ENCODE measurements at places on chromosomes 2 and 18.

DNA sequence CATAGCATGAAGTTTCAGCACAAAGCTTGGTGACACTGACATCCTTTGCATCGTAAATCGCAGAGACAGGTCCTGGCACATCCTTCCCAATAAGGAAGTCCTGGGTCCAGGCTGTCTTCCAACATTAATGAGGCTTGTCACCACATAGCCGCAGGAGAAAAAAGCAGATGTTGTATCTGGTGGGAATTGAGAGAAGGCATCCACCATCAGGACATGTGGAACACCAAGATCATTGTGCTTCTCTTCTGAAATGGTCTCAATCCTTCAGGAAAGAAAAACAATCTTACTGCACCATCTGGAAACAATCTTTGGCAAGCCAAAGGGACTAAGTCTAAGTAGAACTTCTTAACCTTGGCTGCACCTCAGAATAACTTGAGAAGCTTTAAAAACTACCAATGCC lies 119.0 kb upstream of the ARHGAP28 start:
- DNase-seq: no peak

- DNase-seq: no peak
Measured at GRCh38 chr18:21833604-21834298, 93.2 kb downstream of the MIB1 start.

- DNase-seq: no peak
Measured at GRCh38 chr2:226875438-226876225, 39.8 kb downstream of the RHBDD1 start.

- DNase-seq: no peak
Measured at GRCh38 chr18:68937029-68937599, 139.2 kb downstream of the CCDC102B start.

DNA sequence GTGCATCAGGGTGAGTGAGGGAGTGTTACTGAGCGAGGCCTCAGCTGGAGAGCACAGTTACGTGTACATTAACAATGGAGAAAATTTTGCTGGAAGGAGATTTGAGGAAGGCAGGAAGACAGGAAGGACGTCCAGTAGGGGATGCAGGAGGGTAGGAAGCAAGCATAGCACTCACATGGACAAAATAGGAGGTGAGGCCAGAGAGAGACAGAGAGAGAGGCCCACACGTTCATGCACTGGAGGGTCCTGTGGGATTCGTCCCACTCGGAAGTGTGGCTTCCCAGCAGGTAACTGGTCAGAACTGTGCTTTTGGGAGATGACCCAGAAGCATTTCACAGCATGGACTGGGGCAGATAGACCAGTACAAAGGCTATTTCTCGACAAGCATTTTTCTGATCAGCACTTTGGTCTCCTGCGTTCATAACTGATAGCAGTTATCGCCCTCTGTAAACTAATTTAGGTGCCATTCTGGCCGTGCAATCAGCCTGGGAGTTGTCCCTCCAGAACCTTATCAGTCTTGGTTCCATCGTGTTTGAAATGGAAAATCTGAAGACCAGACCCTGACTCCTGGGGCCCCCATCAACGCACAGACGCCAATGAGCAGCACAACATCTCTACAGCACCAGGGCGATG lies 5.7 kb downstream of the LCT start:
- DNase-seq: no peak

- DNase-seq: peak; percentile 42
Measured at GRCh38 chr2:234689911-234690379, 193.1 kb upstream of the ARL4C start.

DNA sequence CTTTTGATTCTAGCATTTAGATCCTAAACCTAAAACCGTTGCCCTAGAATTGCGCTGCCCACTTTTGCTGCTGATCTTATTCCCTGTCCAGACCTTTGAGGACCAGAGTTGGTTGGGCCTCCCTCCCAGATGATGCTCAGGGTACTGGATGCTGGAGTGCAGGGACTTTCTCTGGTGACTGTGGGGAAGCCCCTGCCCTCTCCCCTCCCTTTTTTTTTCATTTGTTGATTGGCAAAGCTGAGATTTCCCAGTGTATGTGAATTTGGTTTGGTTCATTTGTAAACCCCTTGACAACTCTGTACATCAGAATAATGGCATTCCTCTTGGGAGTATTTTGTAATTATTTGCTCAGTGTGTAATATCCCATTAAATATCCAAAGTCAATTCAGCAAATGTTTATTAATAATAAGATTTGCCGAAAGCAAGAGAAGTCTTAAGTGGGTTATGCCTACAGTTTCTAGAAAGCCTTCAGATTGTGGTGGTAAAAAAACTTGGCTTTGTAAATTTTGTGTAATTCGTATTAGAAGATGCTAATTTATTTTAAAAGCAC lies 28.3 kb downstream of the RAB31 start:
- DNase-seq: no peak

DNA sequence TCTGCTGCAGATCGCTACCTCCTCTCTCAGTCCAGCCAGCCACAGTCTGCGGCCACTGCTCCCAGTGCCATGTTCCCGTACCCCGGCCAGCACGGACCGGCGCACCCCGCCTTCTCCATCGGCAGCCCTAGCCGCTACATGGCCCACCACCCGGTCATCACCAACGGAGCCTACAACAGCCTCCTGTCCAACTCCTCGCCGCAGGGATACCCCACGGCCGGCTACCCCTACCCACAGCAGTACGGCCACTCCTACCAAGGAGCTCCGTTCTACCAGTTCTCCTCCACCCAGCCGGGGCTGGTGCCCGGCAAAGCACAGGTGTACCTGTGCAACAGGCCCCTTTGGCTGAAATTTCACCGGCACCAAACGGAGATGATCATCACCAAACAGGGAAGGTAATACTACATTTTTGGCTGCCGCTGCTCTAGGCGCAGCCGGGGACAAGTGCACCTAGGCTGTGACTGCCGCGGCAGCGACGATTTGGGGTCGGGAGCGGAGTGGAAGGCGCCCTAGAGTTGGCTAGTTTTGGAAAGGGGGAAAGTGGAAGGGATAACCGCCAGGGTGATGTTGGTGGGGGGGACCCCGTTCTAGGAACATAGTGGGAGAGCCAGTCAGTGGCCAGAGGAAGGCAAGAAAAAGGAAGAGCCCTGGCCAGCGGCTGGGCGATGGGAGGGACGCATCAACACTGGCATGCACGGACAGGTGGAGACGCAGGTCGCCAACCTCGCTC lies 776 bp downstream of the TBR1 start:
- peak; percentile 64 for DNase-seq

- DNase-seq: peak; percentile 63
Measured at GRCh38 chr2:144452169-144452988, 67.5 kb downstream of the ZEB2 start.

DNA sequence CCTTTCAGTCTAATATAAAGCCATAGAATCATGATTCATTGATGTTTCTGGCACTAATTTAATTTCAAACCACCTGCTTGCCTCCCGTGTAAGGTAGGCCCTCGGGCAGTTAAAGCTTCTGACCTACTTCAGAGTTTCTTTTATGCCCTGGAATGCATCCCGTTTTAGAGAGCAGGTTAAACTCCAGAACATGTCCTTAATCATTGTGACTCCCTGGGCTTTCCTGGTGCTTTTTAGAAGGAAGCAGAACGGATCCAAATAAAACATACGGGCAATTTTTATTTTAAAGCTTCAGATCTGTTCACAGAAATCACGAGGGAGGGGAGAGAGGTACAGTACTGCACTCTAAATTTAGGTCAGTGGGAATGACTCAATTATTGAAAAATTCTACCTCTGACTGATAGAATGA lies 134.8 kb downstream of the GCA start:
- no peak for DNase-seq

GRCh38 chr2:112757265-112757664 lies 7.1 kb downstream of the CKAP2L start:
- no peak for DNase-seq

GRCh38 chr2:100986157-100986556 lies 15.9 kb upstream of the RPL31 start:
- DNase-seq: no peak

DNA sequence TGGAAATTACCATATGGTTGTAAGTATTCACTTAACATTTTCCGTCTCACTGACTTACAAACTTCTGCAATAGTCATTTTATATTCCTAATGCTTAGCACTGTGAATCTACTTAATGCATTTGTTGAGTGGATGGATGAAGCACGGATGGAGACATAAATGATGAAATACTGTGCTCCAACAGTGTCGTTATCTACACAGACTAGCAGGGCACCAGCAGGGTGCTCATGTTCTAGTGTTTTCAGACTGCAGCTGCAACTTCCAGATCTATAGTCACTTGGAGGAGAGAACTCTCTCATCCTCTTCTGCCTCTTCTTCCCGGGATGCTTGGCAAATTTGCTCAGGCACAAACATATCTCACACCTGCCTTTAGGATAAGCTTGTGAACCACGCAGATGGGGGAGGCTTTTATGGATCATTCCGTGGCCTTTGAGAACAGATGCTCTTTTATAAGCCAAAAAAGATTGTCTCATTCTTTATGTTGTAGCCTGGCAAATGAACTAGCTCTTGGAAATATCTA lies 797.7 kb downstream of the MBD2 start:
- no peak for DNase-seq

DNA sequence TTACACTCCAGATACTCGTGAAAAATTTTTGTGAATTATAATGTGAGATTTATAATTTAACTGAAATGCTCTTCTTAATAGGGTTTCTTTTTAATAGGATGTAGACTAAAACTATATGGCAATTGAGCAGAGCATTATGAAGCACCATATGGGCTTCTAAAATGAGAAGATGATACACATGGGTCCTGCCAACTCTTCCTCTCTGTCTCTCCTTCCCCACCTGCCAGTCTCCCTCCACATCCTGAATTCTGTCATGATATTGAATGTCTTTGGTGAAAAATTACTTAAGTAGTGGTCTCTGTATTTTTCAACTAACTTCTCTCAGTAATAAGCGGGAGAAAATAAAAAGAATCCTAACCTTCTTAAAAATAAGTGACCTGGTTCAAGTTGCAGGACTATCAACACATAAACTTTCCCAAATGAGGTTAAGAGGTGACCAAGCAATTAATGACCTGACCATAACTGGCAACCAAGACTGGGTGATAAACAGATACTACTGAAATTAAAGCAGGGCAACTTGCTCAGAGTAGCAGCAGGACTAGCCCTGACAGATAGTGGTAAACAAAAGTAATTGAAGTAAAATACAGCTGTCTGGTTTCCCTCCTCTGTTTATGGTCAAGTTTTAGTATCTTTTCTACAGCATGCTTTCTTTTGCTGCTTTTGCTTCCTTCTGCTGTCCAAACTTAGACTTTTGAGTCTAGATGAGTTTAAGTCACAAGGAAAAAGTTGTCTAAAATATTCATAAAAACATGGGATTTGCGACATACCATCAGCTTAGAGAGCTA lies 117.1 kb upstream of the PDE1A start:
- DNase-seq: no peak

- no peak for DNase-seq
Measured at GRCh38 chr2:141151611-141152286, 979.1 kb downstream of the LRP1B start.

GRCh38 chr2:103959174-103960128 lies 894.5 kb upstream of the POU3F3 start:
- peak; percentile 68 for DNase-seq

- DNase-seq: no peak
Measured at GRCh38 chr2:216776066-216776850, 80.9 kb upstream of the IGFBP5 start.

DNA sequence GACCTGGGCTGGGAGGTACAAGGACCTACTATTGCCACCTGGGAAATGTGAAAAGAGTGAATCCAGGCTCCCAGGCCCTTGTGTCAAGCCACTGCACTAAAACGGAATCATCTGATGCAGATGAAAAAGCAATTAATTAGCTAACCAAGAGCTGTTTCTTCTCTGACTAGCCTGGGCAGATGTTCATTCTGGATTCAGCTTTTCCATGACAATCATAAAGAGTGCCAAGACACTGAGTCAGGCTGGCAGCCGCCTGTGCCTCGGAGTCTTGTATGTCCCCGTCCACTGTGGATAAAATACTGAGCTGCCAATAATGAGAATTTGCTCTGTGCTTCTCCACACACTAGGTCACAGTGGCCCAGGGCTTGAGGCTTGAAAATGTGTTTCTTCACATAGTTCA lies 21.7 kb upstream of the LCLAT1 start:
- DNase-seq: no peak

GRCh38 chr2:239402666-239403065 lies 1.8 kb upstream of the HDAC4 start:
- DNase-seq: no peak

DNA sequence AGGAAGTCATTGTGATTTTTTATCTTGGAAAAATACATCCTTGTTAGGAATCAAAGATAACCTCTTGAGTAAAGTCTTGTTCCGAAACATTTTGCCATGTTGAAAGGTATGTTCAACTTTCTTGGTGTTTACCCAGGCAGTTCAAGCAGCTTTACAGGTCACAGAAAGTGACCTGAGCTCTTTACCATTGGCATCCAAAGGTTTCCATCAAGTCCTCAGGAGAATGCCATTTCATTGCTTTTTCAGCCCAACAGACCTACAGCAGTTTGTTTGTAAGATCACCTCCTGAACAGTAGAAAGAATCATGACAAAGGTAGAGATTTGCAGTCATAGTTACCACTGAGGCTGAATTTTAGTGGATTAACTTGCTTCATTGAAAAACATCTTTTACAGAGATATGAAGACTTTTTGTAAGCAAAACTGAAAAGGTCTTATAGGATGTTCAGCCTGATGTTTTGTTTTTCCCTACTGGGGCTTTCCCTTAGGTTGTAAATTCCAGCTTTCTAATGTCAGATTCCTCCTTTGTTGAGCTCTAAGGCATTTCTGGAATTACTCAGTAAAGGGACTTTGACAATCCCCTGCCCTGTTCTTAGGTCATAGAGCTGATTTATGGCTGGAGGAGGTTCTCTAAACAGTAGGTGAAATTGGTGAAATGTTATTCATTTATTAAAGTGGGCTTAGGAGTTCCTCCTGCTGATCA lies 236.8 kb upstream of the RBMS1 start:
- DNase-seq: no peak

GRCh38 chr2:97926946-97927345 lies 68.8 kb downstream of the TMEM131 start:
- no peak for DNase-seq

DNA sequence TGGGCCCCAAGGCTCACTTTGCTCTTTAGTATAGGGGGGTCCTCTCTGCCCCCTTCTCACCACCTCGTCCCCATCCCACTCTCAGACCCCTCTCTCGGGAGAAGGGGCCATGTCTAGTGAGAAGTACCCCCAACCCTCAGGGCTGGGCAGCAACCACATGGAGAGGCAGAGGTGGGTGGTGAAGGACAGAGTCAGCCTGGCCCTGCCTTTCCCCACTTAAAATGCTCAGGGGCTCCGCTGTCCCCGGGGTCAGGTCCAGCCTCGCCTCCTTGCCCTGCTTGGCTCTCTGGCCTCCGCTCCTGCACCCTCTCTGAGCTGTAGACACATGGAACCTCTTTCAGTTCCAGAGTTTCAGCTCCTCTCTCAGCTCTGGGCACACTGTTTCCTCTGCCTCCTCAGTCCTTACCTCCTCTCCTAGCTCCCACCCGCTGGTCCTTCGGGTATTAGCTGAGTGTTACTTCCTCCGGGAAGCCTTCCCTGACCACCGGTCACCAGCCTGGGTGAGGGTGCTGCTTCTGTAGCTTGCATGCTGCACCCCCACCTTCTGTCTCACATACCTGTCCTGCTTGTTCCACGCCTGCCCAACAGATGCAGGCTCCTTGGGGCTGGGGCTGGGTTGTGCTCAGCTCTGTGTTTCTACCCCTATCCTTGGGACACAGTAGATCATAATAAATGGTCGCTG lies 79.5 kb upstream of the OTOF start:
- DNase-seq: no peak
